ENCODE measurements at places on chromosomes 7 and 10.

DNA sequence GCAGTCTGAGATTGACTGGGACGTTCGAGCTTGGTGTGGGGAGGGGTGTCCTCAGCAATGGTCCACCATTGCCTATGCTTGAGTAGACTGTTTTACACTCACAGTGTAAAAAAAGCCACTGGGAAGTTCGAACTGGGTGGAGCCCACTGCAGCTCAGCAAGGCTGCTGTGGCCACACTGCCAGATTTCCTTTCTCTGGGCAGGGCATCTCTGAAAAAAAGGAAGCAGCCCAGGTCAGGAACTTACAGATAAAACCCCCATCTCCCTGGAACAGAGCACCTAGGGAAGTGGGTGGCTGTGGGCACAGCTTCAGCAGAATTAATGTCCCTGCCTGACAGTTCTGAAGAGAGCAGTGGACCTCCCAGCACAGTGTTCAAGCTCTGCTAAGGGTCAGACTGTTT, 80.3 kb downstream of the BICC1 start:
- no peak for DNase-seq

DNA sequence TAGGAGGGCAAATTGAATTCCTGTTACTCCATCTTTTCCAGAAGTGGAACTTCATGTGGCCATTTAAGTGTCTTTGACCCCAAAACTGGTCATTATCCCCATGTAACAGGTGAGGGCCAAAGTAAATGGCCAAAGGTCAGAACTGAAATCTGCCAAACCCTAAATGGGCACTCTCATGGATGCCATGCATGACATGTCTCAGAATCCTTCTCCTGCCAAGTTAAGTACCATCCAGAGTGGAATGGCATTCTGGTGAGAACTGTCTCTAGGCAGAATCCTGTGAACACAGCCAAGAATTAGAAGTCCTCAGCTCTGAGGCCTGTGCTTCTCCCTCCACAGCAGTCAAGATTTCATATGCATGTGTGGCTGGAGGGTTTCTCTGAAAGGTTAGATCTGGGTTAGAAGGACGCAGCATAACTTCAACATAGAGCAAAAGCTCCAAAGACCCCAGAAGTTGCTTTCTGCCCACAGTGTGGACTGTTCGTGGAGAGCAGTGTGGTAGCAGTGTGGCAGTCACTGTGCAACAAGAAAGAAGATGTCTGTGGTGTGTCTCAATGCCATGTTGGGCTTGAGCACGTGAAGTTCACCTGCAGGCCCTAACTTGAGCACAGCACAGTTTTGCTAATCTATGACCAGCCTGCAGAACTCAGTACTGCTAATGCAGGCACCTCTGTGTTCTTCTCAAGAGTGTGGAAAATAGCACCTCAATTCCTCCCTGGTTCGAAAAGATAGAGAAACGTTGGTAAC, 121.3 kb downstream of the ADCY1 start:
- DNase-seq = no peak

- DNase-seq = no peak
These were observed 299.1 kb downstream of the PCDH15 start for GRCh38 chr10:54501929-54502328.

- no peak for DNase-seq
These were observed 109.9 kb downstream of the OAT start for GRCh38 chr10:124308811-124309210.

DNA sequence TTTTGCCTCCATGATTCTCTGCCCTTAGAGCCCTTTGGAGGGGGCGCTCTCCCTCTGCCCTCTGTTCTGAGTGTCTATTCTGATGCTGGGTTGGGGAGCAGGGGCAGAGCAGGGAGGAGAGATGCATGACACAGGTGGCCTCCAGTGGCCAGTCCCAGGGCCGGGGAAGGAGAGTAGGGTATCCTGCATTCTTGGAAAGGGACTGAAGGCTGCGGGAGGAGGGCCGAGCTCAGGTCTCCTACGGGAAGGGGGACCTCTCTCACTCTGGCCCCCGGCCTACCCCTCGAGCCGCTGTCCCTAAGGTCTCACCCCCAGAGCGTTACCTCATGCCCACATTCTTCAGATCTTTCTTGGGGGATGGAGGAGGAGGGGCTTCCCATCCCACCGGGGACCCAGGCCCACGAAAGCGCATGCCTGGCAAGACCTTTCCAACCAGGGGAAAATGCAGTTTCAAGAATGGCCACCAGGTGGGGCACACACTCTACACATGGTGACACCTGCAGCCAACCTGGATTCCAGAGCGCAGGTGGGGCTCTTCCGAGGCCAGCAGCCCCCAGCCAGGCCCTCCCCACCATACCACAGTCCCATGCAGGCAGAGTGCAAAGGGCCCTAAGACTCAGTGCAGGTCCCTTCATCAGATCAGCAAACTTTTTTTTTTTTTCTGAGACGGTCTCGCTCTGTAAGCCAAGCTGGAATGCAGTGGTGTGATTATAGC, 86.4 kb downstream of the MYL10 start:
- peak; percentile 98 for DNase-seq

- DNase-seq = no peak
These were observed 251.3 kb upstream of the CHRM2 start for GRCh38 chr7:136617176-136617575.

DNA sequence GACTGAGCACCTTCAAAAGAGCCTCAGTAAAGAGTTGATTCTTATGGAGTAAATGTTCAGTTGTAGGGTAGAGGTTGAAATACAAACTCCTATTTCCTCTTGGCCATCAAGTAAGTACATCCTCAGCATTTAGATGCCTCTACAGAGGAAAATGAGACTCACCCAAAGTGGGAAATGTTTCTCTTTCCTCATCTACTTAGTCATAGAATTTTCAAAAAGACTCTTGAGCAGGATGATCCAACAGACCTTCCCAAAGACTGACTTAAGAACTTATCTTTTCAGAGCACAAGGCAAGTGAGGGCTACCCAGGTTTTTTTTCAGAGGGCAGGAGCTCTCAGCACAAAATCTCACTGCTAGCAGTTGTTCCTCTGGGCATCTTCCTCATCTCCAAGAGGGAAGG, 449.1 kb downstream of the KCNMA1 start:
- DNase-seq = no peak

DNA sequence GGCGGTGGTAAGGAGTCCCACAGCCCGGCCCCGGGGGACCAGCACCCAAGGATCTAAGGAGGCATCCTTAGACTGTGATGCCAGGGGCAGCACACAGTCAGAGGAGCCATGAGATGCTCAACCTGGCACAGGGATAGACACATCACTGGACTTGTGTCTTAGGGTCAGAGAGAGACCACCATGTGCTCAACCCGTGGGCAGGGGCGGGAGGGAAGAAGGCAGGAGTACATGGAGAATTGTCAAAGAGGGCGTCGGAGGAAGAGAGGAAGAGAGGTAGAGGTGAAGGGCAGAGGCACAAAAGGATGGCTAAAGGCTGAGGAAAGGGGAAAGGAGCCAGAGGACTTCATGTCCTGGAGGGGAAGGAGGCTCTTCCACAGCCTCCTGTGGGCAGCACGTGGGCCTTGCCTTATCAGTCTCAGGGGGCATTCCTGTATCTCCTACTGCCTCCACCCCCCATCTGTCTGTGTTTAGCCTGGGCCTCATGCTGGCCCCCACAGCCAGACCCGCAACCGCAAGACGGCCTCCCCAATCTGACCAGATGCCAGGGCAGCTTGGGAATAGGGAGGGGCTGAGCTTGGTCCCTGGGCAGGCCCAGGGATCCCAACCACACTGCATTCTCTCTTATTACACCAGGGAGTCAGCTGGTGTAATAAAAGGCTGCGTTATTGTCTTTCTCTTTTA, 2.2 kb downstream of the ADCY1 start:
- no peak for DNase-seq

DNA sequence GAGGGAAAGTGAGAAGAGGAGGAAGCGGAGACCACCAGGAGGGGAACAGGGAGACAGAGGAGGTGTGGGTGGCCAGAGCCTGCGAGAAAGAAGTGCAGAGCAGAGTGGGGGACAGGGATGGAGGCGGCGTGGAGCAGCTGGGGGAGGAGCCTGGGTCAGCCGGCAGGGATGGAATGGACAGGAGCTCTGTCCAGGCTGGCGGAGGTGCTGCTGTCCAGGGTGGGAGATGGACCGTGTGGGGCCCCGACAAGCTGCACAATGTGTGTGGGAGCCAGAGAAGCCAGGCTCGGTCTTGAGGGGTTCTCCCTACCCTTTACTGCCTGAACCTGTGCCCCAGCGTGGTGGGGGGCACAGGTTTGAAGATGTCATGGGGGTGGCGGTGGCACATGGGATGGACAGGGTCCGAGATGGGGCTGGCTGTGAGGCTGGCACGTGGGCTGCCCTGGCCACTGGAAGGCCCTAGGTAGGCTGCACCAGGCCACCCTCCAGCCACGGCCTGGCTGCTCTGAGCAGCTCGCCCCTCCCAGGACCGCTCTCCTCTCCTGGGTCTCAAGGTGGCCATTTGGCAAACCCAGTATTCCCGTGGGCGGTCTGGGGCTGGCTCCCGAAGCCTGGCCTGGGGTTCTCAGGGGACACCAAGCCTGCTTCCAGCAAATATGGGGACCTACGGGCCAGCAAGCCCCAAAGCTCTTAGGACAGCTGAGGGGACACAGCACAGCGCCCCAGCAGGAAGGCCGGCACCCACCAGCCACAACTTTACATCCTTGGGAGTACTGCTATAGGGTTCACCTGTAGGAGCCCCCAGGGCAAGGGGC, 32.3 kb downstream of the YKT6 start:
- DNase-seq = no peak

DNA sequence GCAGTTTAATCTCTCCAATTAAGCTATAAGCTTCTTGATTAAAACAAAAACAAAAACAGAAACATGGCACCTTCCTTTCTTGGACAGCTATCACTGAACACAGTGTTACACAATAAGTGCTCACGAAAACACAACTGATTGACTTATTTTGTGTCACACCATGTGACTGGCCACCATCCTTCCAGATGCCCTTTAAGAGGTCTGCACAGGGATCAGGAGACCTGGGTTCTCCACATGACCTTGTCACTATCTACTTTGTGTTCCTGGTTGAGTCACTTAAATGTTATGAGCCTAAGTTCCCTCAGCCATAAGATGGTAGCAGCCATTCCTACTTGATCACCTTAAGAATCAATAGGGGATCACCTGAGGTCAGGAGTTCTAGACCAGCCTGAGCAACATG, 120.1 kb downstream of the HIPK2 start:
- no peak for DNase-seq
